Endothelial cell of umbilical vein (primary cell): ENCODE measurements at places on chromosomes 1 and 21. TPM values are rescaled to one million over a fixed set of nuclear protein-coding genes. Genes with fewer than 3 reads are reported as not detected.

GRCh38 chr1:217138173-217138765, 415.0 kb upstream of the ESRRG start:
- no peak for DNase-seq

DNA sequence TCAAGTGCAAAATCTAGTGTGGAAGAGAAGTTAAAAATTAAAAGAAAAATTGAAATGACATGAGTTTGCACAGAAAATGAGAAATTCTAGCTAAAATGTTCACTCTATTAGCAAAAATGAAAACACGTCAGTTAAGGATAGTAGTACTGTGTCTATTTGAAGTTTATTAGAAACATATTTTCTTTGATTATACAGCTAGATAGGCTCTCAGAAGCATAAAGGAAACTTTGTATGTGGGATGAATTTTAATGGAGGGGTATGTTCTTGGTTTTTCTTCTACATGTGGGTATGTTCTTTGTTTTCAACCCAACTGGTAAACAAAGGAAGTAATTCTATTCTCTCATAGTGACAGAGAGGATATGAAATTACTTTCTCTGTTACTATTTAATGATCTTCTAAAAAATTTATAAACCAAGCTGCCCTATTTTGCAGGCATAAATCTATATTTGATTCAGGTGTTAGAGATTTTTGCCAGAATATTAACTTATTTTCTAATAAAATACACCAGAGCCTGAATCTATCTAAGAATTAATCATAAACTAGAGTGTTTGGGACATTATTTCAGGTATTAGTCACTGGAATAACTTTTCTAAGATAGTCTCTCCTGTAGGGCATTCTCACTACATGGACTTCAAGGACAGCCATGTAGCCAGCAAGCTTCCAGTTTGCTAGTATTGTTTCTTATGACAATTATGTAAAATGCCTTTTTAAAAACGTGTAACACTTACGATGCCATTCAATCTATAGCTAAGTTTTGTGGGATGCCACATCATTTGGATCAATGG, 15.8 kb downstream of the GPSM2 start:
- peak; percentile 10 for DNase-seq

- peak; percentile 87 for DNase-seq
Observed at GRCh38 chr1:156082309-156083091, at the start of gene MEX3A. MEX3A (minus strand) TSS chr1:156082465; CDS start chr1:156081998, 467 bp downstream.

GRCh38 chr1:25620701-25621350, 4.2 kb downstream of the MAN1C1 start:
- DNase-seq = no peak

DNA sequence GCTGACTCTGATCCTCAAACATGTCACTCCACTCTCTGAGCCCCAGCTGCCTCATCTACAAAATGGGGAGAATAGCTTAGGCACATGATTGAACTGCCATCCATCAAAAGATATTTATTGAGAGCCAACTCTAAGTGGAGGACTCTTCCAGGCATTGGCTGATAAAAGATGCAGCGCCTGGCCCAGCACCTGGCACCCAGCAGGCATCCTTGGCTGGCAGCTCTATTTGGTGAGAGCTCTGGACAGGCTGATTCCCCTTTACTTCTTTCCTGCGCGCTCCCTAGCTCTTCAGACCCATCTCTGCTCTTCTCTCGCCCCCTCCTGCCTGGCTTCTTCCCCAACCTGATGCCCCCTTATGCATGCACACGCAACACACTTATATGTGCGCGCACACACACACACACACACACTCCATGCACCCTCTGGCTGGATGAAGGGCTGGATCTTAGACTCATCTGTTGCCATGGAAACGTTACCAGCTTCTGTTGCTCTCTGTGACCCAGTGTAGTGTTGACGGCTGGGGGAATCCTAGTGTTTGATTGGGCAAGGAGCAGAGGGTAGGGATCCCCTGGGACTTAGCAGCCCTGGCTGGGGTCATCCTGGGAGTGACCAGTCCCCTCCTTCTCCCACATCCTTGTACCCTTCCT, 49.3 kb downstream of the VWA5B1 start:
- no peak for DNase-seq

- DNase-seq = peak; percentile 14
Observed at GRCh38 chr1:183753464-183753891, 51.4 kb upstream of the RGL1 start.

GRCh38 chr1:101190441-101190840, 46.4 kb upstream of the S1PR1 start:
- DNase-seq = no peak

The GBP5 gene
- polyA plus RNA-seq = not detected in 2 replicates

The NTNG1 gene
- polyA plus RNA-seq = not detected in 2 replicates

The TMPRSS2 gene
- polyA plus RNA-seq = not detected in 2 replicates

The TRIM45 gene
- polyA plus RNA-seq = 3.1 TPM in 2 replicates

The APP gene
- polyA plus RNA-seq = 760 and 914 TPM in 2 replicates

The NBPF10 gene
- polyA plus RNA-seq = 0.57 and 0.61 TPM in 2 replicates

The KIF2C gene
- polyA plus RNA-seq = 20.7 and 27.1 TPM in 2 replicates

The NR1I3 gene
- not detected in 2 replicates for polyA plus RNA-seq

The RGS7 gene
- polyA plus RNA-seq = 0.33 and 0.43 TPM in 2 replicates
